Thoracic aorta (tissue), 2 donors: ENCODE measurements at places on chromosomes 12 and 14.

DNA sequence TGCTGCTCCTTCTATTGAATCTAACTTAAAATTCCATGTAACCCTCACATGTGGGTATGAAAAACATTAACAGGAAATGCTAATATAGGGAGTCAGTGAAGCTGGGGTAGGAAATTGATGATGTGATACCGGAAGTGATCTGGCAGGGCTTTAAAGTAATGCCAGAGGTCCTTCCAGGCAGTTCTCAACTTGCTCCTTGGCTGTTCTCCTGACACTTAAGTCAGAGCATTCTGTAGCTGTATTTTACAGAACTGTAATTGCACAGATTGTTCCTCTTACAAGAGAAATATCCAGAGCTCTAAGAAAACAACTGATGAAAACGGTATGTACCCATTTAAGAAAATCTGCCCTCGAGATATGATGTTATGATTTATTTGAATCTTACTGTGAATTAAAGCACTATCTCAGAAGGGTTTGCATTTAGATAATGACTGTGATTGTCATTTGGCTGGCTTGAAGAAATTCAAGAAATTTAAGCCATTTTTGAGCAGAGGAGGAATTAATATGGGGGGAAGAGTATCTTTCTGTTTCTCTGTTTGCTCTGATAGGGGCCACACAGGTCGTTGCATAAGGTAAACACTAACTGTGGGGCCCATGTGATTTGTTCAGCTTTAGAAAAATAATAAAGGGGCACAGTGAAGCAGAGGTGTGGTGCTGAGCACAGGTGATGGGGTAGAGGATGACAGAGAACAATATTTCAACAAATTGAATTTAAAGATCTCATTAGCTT is 88.4 kb downstream of the BBS10 start:
- DNase-seq: no peak

- DNase-seq: no peak
Measured at GRCh38 chr12:66131067-66131688, 628 bp upstream of the LLPH start.

DNA sequence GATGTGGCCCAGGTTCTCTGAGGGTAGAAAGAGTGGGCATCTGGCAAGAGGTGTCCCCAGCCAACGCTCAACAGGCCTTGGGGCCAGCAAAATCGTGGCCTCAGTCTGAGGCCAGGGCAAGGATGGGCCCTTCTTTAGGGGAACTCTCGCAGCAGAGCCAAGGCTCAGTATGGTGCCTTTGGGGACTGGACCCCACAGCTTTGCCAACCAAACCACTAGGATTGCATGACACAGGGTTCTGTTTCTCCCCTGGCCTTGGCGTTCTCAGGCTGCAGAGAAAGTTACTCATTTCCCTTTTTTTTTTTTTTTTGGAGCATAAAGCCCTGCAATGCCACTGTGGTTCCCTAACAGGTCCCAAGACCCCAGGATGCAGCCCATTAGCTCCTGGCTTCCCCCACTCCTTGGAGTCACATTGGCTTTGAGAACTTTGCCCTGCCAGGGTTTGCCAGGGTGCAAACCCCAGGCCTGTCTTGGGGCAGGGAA is 100.6 kb downstream of the LGMN start:
- DNase-seq: no peak

DNA sequence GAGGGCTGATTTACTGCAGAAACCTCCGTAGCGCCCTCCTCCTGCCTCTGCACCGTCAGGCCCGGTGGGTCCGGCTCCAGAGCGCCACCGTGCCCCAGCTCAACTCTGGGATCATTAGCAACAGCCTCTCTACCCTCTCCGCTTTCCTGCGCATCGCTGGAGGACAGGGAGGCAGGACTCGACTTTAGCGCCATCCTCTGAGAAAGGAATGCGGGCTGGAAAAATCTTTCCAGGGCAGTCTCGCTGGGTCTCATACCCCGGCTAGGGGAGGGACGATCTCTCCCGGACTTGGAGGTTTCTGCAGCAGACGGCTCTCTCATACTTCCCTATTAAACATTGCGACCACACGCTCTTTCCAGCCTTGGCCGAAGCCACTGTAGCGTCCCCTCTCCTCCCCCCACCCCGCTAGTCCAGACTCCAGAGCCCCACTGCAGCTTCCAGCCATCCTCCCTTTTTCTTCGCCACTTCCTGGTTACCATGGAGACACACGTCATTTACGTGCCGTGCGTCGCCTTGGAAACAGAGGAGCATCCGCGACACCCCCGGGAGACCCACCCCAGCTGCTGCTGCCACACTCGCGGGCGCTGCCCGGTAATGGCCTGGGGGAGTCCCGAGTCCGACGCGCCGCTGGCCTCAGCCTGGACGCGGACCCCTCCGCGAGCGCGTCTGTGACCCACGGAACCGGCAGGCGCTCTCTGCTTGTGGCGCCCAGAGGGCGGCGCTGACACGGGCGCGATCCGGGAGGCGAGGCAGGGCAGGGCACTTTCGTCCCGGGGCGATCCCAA is at the start of gene CCDC184:
CCDC184 (plus strand) TSS at position 554 of the 785 bp plus-strand sequence. CDS start 479 bp downstream, outside the sequence.
- peak; percentile 32 for DNase-seq

DNA sequence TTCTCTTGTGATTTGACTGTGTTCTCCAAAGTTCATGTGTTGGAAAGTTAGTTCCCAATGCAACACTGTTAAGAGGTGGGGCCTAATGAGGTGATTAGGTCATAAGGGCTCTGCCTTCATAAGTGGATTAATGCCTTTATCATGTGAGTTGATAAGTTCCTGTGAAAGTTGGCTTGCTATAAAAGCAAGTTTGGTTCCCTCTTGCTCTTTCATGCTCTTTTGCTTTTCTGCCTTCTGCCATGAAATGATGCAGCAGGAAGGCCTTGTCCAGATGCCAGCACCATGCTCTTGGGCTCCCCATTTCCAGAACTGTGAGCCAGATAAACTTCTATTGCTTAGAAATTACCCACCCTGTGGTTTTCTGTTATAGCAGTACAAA is 41.9 kb downstream of the SLC16A7 start:
- no peak for DNase-seq

DNA sequence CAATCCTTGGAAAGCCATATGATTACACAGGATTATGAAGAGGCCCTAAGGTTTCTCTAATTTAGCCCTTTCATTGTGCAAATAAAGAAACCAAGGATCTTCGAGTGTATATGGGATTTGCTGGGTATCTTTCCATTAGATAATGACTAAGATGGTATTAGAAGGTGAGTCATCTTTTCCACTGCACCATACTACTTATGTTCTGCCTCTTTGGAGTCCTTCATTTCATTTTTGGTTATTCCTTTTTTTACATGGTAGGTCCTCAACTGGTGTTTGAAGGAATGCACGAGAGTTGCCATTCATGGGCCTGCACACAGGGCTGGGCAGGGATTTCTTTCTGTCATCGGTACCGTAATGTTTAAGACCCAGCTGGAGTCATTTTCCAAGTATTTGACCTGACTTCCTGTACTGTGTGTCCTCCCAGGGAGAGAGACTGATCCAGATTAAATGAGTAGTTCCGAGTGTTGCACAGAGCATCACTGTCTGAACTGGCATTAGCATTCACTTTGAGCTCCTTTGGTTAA is 85.7 kb downstream of the BORCS5 start:
- no peak for DNase-seq

DNA sequence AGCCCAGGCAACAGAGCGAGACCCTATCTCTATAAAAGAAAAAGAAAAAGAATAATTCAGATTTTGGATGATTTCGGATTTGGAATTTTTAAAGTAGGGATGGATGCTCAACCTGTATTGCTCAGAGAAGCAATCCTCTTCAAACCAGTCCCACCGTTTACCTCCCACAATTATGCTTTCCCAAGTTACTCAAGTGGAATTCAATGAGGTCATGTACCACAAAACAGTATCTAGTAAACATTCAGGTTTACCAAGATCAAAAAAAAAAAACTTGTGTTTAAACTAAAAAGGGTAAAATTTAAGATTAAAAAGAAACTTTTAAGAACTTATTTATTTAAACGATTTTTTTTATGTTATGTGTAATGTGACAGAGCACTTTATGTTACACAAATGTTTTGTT is 2.5 kb downstream of the KDM5A start:
- DNase-seq: no peak

GRCh38 chr14:35146711-35147149 is 24.4 kb downstream of the PRORP start:
- DNase-seq: no peak

GRCh38 chr12:2631653-2632350 is 163.0 kb upstream of the FKBP4 start:
- DNase-seq: no peak

DNA sequence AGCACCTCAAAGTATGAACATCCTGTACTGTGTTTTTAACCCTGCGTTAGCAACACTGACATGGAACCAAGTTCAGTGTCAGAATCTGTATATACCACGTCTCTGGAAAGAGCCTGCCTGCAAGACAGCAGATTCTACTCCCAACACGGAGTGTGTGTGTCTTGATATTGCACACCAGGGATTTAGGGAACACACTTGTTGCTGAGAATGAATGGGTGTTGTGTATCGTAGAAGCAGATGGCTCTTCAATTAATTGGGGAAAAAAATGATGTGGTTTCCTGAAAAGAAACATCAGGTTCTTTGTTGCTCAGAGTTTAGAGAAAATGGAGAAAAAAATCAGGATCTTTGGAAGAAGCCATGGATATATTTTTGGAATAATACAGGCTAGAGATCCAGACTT is 170.8 kb downstream of the EGLN3 start:
- DNase-seq: no peak

GRCh38 chr12:94550964-94551363 is 91.3 kb upstream of the CEP83 start:
- DNase-seq: no peak

DNA sequence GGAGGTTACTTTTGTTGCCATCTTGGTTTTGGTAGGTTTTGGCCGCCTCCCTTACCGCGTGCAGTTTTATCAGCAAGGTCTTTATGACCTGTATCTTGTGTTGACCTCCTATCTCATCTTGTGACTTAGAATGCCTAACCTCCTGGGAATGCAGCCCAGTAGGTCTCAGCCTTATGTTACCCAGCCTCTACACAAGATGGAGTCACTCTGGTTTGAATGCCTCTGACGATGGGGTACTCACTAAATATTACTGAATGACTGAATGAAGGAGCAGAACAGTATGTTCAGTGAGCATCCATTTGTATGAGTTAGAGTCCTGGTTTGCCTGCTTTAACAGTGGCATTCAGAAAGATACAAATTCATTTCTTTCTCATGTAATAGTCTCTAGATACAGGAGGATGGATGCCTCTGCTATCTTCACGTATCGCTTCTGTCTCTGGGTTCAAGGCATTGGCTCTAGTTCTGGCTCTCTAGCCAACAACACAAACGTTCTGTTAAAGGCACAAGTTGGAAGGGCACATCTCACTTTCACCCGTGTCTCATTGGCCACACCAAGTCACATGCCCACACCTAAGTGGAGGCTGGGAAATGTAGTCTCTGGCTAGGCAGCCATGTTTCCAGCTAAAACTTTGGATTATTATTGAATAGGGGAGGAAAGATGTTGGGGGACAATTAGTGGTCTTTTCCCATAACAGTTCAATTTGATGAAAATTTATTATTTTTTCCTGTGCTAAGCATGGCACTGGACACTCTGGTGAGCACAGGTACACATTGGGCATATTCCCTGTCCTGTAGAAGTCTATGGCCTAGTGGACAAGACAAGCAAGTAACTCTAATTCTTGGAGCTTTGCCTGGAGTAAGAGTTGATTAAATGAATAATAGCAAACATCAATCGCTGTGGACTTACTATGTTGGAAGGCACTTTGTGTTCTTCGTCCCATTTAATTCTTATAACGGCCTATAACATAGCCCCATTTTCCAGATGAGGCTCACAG is 75.2 kb upstream of the RPH3A start:
- no peak for DNase-seq

- no peak for DNase-seq
Measured at GRCh38 chr12:67452119-67452805, 183.1 kb downstream of the CAND1 start.

DNA sequence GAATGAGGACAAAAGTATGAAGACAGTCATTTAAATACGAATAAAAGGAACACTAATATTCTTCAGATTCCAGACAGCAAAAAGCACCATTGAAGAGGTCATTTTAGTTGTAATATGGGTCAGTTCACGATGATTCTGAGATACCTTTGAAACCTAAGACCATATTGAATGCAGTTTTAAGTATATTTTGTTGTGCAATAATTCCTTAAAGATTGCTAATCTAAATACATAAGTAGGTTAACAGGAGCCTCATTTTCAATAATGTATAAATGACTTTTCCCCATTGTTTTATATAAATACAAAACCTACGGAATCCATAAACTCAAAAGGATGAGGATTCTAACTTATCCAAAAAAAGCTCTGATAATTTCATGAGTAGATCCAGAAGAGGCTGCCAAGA is 5.8 kb downstream of the GNS start:
- DNase-seq: no peak

DNA sequence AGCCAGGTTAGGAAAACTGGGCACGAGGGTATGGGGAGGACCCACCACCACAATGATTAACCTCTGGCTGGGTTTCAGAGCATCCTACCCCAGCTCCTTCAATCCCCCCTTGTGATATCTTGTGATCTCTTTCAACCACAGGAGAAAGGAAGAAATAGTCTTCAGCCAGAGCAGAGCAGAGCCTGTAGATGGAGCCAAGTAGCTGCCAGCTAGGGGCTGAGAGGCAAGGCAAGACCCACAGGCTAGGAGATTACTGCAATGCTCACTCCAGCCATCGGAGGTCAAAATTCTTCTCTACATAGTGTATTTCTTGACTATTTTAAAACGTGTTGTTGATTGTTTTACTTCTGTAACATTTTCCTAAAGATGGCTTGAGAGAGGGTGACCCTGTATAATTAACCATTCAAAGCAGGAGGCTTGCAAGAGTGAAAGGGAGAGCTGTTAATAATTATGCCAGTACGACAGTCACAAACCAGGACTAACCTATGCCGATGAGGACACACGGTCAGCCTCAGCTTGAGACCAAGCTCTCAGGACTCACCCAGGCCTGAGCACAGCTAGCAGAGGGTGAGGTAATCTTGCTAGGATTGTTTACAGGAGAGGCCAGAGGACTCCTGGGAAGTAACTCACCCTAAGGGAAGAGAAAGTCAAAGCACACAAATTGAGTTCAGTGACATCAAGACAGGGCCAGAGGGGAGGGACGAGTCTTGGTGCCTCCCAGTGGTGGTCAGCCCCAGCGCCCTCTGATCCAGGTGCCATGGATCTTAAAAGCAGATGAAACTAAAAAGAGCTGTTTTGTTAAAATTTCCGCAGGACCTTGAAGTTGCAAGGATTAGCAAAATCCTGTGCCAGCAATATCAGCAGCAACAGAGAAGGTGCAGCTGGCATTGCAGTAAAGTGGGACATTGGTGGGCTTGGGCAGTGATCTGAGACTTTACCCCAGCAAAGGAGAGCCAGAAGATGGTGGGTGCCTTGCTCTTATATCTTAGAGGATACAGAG is 29.8 kb upstream of the CDKN3 start:
- no peak for DNase-seq

GRCh38 chr14:88242446-88242845 is 80.6 kb downstream of the KCNK10 start:
- DNase-seq: no peak
